Heart left ventricle (tissue), 16 donors: ENCODE measurements at places on chromosomes 5 and 9. TPM values are rescaled to one million over a fixed set of nuclear protein-coding genes. Genes with fewer than 3 reads are reported as not detected.

DNA sequence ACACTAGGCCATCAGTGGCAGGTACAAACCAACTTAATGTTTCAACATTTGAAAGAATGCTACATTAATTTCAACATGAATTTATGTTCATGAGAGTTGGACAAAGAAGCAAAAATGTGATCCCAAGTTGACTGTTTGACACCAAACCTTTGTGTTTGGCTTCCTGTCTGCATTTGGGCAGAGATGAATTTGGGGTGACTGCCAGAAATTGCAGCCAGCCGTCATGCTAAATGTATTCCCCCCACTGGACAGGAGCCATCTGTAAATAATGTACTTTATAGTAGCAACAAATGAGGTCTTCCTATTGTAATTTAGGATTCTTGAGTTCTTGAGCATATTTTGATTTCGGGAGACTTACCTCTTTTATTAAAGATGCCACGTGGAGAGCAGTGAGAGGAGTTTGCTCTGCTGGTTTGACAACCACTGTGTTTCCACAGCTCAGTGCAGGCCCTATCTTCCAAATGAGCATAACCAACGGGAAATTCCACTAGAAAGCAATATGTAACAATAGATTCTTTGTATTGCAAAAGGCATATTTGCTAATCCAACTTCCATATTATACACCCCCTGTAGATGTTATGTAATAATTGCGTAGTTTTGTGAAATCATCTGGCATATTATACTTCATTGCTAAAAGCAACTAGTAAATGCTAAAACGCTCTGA, 27.6 kb downstream of the ALDH1A1 start:
- no peaks in the 10 kb centered on the region for H3K36me3 ChIP-seq
- H3K4me1 ChIP-seq: no peaks in the 10 kb centered on the region
- no peak for DNase-seq

The ABCA2 gene
- 19.1 TPM for total RNA-seq

- peak overlapping the region; percentile 48 for H3K27ac ChIP-seq
- H3K36me3 ChIP-seq: no peaks in the 10 kb centered on the region
- DNase-seq: no peak
- H3K27me3 ChIP-seq: no peaks in the 10 kb centered on the region
- no peak overlapping the region for H3K4me3 ChIP-seq
- peaks cover 49% of the 10 kb centered on the region for H3K4me1 ChIP-seq
These were observed 138.6 kb downstream of the PALM2AKAP2 start for GRCh38 chr9:109918339-109919163.

DNA sequence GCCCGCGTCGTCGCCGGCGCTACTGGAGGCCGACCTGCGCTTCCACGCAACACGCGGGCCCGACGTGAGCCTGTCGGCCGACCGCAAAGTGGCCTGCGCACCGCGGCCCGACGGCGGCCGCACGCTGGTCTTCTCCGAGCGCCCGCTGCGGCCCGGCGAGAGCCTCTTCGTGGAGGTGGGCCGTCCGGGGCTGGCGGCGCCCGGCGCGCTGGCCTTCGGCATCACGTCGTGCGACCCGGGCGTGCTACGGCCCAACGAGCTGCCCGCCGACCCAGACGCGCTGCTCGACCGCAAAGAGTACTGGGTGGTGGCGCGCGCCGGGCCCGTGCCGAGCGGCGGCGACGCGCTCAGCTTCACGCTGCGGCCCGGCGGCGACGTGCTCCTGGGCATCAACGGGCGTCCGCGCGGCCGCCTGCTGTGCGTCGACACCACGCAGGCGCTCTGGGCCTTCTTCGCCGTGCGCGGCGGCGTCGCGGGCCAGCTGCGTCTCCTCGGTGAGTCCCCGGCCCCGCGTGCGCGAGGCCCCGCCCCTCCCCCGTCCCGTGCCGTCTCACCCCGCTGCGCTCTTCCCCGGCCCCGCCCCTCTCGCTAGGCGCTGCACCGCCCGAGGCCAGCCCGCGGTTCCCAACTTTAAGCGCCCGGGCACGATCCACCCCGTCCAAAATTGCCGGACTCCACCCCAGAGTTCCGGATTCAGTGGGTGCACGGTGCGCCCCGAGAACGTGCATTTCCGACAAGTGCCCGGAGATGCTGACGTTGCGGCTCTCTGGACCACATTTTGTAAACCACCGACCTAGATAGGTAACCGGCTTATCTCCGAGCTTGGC, 42.8 kb downstream of the NEURL1B start:
- H3K4me1 ChIP-seq: peaks cover 27% of the 10 kb centered on the region
- no peak overlapping the region for H3K4me3 ChIP-seq
- H3K36me3 ChIP-seq: peaks cover 40% of the 10 kb centered on the region
- no peak overlapping the region for H3K27ac ChIP-seq
- no peaks in the 10 kb centered on the region for H3K27me3 ChIP-seq
- no peak for DNase-seq

- H3K4me3 ChIP-seq: no peak overlapping the region
- no peaks in the 10 kb centered on the region for H3K36me3 ChIP-seq
- no peak for DNase-seq
- no peaks in the 10 kb centered on the region for H3K4me1 ChIP-seq
These were observed 29.8 kb upstream of the VCAN start for GRCh38 chr5:83441747-83442146.

DNA sequence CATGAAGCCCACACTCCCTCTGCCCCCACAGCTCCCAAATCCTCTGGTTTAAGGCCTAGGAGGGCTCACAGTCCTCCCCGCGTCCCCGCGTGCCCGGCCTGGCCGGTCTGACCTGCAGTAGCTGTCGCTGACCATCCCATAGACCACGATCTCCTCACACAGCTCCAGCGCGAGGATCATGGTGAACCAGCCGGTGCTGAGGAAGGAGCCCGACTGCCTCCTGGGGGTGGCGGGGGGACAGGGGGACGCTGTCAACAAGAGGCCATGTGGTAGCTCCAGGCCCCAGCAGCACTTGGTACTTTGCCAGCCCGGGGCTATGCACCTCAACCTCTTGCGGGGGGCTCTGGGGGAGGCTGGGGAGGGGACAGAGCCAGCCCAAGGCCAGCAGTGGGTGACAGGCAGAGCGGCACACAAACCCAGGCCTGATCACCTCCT, 7.0 kb downstream of the ST6GALNAC4 start:
- DNase-seq: no peak
- no peaks in the 10 kb centered on the region for H3K27me3 ChIP-seq
- H3K4me1 ChIP-seq: peaks cover 27% of the 10 kb centered on the region
- no peak overlapping the region for H3K27ac ChIP-seq
- no peak overlapping the region for H3K4me3 ChIP-seq

DNA sequence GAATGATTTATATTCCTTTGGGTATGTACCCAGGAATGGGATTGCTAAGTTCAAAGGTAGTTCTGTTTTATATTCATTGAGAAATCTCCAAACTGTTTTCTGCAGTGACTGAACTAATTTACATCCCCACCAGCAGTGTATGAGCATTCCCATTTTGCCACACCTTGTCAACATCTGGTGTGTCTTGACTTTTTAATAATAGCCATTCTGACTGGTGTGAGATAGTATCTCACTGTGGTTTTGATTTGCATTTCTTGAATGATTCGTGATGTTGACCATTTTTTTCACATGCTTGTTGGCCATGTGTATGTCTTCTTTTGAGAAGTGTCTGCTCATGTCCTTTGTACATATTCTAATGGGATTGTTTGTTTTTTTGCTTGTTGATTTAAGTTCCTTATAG, 421.5 kb downstream of the KIAA0825 start:
- no peak overlapping the region for H3K4me3 ChIP-seq
- no peaks in the 10 kb centered on the region for H3K36me3 ChIP-seq
- DNase-seq: no peak

GRCh38 chr5:142358648-142359047, 33.8 kb upstream of the SPRY4 start:
- peaks cover 33% of the 10 kb centered on the region for H3K4me1 ChIP-seq
- no peak overlapping the region for H3K4me3 ChIP-seq
- DNase-seq: no peak
- H3K27me3 ChIP-seq: no peaks in the 10 kb centered on the region
- no peaks in the 10 kb centered on the region for H3K36me3 ChIP-seq

The PTPRD gene
- 25.3 TPM for total RNA-seq

DNA sequence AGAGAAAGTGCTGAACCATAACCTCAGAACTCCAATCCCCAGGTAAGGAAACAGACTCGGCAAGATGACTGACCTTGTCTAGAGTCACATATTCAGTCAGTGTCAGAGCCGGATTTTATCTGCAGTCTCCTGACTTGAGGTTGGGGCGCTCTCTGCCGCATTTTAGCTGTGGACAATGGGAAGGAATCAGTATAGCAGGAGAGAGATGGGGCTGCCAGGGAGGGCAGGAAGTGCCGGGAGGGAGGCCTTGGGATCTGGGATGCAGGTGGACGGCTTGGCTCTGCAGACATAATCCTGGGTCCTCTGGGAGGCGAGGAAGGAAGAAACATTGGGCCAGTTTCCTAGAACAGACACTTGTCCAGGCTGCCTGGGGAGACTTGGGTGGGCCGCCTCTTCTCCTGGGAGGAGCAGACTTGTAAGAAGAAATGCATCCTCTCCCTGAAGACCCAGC, 39.7 kb upstream of the COL15A1 start:
- DNase-seq: peak; percentile 46
- no peaks in the 10 kb centered on the region for H3K27me3 ChIP-seq
- H3K36me3 ChIP-seq: no peaks in the 10 kb centered on the region
- H3K27ac ChIP-seq: no peak overlapping the region
- no peak overlapping the region for H3K4me3 ChIP-seq

- no peak overlapping the region for H3K27ac ChIP-seq
- peaks cover 7% of the 10 kb centered on the region for H3K4me1 ChIP-seq
- no peak overlapping the region for H3K4me3 ChIP-seq
These were observed 80.5 kb downstream of the SH3RF2 start for GRCh38 chr5:146016764-146017484.

DNA sequence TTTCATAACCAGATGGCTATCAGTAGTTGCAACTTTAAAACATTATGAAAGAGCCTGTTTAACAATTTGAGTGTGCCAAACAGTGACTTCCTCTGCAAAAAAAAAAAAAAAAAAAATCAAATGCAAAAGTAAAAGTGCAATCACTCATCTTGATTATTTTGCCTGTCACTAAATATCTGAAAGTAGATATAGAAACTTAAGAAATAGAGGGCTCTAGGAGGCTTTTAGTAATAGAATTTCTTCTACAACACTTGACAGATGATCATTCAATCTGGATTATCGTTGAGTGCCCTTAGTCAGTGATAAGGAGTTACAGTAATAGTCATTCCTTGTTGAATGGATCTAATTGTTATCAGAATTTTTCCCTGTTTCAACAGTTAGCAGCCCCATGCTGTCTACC, 101.8 kb downstream of the CETN3 start:
- no peaks in the 10 kb centered on the region for H3K4me1 ChIP-seq
- no peak for DNase-seq
- no peaks in the 10 kb centered on the region for H3K36me3 ChIP-seq
- H3K27ac ChIP-seq: no peak overlapping the region
- no peaks in the 10 kb centered on the region for H3K27me3 ChIP-seq
- no peak overlapping the region for H3K4me3 ChIP-seq

DNA sequence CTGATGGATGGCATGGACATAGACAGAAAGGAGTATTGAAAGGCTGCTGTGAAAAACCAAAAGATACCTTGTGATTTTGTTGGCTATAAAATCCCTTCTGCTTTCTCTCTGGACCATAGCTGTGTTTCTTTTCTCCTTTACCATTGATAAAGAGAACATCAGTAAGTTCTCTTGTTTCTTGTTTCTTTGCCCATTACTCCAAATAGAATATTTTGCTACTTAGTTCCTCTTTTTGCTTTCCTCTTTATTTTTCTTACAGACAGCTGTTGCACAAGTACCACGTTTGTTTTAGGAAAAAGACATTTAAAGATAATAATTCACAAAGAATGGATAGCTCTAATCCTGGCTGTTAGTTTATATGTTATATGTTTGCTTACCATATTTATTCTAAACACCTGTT, 1129.2 kb downstream of the DTWD2 start:
- no peak for DNase-seq
- no peak overlapping the region for H3K27ac ChIP-seq
- no peaks in the 10 kb centered on the region for H3K27me3 ChIP-seq
- peaks cover 21% of the 10 kb centered on the region for H3K4me1 ChIP-seq
- no peaks in the 10 kb centered on the region for H3K36me3 ChIP-seq

The SH3PXD2B gene
- total RNA-seq: 6.9 TPM

- no peaks in the 10 kb centered on the region for H3K27me3 ChIP-seq
- DNase-seq: peak; percentile 49
- H3K36me3 ChIP-seq: peaks cover 81% of the 10 kb centered on the region
- H3K27ac ChIP-seq: peak overlapping the region; percentile 81
- H3K4me1 ChIP-seq: peaks cover 3% of the 10 kb centered on the region
These were observed 8.9 kb upstream of the TOR4A start for GRCh38 chr9:137268538-137269201.

- no peaks in the 10 kb centered on the region for H3K4me1 ChIP-seq
- no peak for DNase-seq
- no peak overlapping the region for H3K4me3 ChIP-seq
- H3K27me3 ChIP-seq: no peaks in the 10 kb centered on the region
- H3K27ac ChIP-seq: no peak overlapping the region
These were observed 308.4 kb downstream of the MSX2 start for GRCh38 chr5:175032741-175033151.

DNA sequence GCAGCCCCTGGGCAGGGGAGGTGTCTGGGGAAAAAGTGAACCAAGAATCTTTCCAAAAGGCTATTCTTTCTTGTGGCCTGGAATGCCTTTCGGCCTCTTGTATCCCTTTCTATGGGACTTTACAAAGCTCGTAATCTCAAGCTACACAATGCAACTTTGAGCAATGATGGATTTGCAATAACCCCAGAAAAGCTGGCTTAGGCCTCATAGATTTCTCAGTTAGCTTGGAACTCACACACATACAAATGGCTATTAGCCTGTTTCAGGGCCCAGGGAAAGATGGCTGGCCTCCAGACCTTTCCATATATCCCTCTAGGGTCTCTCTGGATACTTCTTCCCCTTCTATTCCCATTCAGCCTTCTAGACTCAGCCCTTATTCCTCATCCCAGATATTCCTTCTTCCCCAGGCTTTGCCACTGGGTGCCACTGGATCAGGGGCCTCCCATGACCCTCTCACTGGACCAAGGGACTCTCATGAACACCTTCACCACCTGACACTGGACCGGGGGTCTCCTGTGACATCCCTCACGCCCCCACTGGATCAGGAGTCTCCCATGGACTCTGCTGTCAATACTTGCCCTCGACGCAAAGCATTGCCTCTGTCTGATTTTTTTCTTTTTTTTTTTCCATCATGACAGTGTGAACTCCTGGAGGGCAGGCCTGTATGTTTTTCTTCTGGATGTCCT, 59.5 kb downstream of the RAD23B start:
- H3K27me3 ChIP-seq: no peaks in the 10 kb centered on the region
- no peak overlapping the region for H3K27ac ChIP-seq
- peaks cover 25% of the 10 kb centered on the region for H3K4me1 ChIP-seq
- no peak overlapping the region for H3K4me3 ChIP-seq
- peaks cover 4% of the 10 kb centered on the region for H3K36me3 ChIP-seq

DNA sequence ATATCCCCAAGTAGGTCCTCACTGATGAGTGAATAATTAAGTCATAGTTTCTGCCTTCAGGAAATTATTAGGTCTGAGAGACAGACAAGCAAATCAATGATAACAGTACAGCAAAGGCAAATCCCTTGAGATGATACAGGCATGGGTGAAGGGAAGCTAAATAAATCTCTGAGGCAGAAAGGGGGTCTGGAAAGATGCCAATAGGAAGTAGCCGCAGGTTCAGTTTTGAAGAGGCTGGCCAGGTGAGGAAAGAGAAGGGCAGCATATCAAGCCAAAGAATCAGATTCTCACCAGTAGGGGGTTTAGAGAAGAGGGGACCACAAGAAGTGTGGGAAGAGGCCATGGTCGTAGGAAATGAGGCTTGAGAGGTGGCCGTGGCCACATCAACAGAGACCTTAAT, 85.8 kb downstream of the KIAA1958 start:
- H3K36me3 ChIP-seq: peaks cover 7% of the 10 kb centered on the region
- no peak overlapping the region for H3K4me3 ChIP-seq
- DNase-seq: no peak
- no peaks in the 10 kb centered on the region for H3K27me3 ChIP-seq
- H3K27ac ChIP-seq: no peak overlapping the region
- H3K4me1 ChIP-seq: no peaks in the 10 kb centered on the region
